Glomerular endothelial cell (primary cell): ENCODE measurements at places on chromosomes 5 and 9. TPM values are rescaled to one million over a fixed set of nuclear protein-coding genes. Genes with fewer than 3 reads are reported as not detected.
A peak's percentile ranks its signal among the peaks of the same experiment; 100 is the strongest.

LCN15 gene
- total RNA-seq, result 0.29 TPM in 1 of 2 replicates, not detected in the other

APBA1 gene
- total RNA-seq, result 10.1 and 15.2 TPM in 2 replicates

OGN gene
- not detected in 2 replicates for total RNA-seq

SMAD5 gene
- 42.6 and 50.6 TPM in 2 replicates for total RNA-seq

GRCh38 chr5:91177639-91178038, 205.5 kb downstream of the ARRDC3 start:
- DNase-seq, result no peak

GRCh38 chr9:105444130-105444529, 3.7 kb upstream of the FSD1L start:
- DNase-seq, result no peak

GRCh38 chr5:637581-638450, 25.7 kb downstream of the CEP72 start:
- no peak for DNase-seq

GRCh38 chr9:89723469-89724100, 118.8 kb downstream of the GADD45G start:
- DNase-seq, result no peak

TRPM3 gene
- total RNA-seq, result not detected in 2 replicates

DNA sequence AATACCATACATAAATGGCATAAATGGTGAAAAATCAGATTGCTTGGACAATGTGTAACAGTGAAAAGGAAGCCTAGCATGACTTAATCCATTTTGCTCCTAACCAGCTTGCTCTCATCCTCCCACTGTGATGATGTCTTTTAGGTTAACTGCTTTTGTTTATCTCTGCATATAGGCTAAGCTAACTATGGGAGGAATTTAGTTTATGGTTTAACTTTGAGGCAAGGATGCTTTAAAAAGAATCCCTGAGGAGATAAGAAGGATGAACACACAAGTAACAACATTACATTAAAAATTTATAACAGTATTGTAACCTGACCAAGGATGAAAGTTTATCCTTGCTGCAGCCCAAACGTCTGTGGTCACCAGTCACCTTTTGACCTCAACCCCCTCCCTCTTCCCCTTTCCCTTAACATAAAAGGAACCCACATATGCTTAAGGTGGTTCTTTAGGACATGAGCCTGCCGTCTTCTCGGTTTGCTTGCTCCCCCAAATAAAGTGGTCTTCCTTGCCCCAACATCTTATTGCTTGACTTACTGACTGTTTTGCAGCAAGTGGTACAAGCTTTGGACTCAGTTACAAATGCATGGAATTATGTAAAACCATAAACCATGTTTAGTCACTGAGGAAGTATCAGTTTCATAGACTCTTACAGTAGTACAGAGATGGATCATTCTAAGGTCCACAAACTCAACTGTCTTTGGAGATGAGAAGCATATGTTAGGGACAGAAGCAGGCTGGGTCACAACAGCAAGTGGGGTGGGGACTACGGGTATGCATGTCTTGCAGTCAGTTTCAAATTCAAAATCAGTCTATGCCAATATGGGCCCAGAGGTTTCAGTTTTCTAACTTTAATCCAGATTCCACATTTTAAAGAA, 31.3 kb downstream of the AGXT2 start:
- DNase-seq, result no peak

GLRA1 gene
- total RNA-seq, result not detected in 2 replicates

GRCh38 chr5:17890501-17890900, 256.2 kb downstream of the TAF11L14 start:
- DNase-seq, result no peak

- no peak for DNase-seq
Observed at GRCh38 chr9:131206495-131206894, 69.8 kb downstream of the FAM78A start.

GRCh38 chr9:112170235-112170634, 4.9 kb downstream of the SUSD1 start:
- no peak for DNase-seq

DNA sequence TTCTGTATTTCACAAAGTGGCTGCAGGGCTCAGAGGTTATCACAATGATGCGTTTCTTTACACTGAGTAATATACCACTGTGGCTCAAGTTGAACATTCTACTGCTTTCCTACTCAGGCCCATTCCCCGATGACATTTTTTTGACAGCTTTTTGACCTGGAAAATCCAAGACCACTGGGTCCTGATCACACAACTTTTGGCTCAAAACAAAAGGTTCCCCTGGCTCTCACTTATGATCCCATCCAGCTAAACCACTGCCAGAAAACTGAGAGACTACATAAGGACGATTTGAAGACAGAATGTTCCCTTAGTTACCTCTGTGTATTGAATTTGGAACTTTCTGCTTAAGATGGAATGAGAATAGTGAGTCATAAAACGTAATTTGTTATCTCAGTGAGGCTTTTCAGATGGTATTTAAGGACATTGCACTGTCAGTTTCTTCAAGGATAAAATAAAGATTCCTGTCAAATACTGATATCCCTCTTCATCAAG, 78.0 kb upstream of the FBXL7 start:
- DNase-seq, result no peak

ITGA2 gene
- 50.5 and 69.4 TPM in 2 replicates for total RNA-seq

DNA sequence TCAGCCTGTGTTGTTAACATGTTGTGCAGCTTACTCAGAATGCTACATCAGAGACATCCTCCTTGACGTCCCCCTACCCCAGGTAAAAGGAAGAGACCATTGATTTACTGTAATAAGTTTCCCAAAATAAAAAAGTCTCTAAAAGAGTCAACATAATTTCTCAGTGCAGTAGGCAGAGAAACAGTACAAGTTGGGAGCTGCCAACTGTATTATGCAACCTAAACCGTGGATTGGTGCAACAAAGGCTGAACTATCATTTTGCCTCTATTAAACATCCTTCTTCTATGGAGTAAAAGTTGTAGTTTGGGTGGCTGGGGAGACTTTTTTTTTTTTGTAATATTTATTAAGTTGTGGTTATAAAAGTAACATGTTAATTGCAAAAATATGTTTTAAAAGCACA, 208.0 kb downstream of the NR3C1 start:
- DNase-seq, result no peak

ENTPD2 gene
- not detected in 2 replicates for total RNA-seq

GRCh38 chr5:176796411-176796810, 13.9 kb upstream of the UNC5A start:
- DNase-seq, result no peak

GRCh38 chr5:170067152-170067551, 38.5 kb upstream of the FOXI1 start:
- no peak for DNase-seq

DNA sequence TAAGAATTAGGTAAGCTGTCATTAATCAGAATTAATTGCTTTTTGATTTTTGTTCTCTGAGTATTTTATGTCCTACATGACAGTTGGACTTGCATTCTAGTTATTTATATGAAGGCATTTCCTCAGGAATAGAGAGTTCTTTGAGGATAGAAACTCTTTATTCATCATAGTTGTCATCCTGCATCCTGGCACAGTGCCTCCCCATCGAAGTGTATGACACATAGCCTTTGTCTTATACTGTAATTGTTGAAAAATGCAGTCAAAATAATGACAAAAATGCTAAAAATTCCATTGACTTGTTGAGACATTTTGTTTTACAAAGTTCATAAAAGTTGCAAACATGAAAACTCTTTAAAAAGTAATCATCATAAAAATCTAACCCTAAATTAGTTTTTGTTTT, 36.5 kb downstream of the CFAP95 start:
- DNase-seq, result no peak

DNA sequence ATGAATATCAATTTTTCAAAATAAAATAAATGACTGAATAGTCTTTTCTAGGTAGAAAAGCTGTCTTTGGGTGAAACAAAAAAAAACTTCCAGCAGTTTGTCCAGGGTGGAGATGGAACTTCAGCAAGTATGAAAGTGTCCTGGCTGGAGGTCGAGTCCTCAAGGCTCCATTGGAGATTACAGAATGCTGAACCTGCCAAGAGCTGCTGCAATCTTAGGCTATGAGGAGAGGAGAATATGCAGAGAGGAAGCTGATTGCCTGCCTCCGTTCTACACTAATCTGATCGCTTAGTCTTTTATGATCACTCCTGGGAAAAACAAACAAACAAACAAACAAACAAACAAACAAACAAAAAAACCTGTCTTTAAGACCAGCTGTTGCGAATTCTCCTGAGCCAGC, 50.6 kb downstream of the NREP start:
- DNase-seq, result no peak

MCIDAS gene
- total RNA-seq, result not detected in 2 replicates

PCDHB14 gene
- 1.6 and 6.7 TPM in 2 replicates for total RNA-seq

DNA sequence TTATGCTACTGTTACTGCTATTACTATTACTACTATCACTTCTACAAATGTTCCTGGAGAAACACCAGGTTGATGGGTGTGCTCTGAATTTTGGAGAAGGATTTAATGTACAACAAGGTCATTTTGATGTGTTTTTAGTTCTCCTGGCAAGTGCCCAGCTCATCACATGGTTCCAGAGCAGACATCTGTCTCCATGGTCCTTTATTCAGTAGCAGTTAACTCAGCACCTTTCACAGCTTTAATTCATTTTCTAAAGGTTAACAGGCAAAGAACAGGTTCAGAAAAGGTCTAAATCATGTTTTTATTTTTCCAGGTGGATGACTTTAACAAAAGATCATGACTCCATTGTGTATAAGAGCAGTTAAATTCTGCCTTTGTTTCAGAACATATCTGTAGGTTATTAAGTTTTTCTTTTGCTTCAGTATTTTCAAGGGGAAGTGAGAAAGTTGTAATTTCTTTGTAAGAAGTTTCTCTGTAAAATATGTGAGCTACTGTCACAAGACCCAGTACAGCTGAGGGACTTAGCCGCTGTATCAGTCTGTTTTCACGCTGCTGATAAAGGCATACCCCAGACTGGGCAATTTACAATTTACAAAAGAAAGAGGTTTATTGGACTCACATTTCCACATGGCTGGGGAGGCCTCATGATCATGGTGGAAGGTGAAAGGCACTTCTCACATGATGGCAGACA, 41.9 kb downstream of the MTRR start:
- no peak for DNase-seq

SLC4A9 gene
- total RNA-seq, result 0.06 TPM in 1 of 2 replicates, not detected in the other

- DNase-seq, result peak; percentile 70
Observed at GRCh38 chr5:138900281-138900965, 25.3 kb upstream of the LRRTM2 start.

DNA sequence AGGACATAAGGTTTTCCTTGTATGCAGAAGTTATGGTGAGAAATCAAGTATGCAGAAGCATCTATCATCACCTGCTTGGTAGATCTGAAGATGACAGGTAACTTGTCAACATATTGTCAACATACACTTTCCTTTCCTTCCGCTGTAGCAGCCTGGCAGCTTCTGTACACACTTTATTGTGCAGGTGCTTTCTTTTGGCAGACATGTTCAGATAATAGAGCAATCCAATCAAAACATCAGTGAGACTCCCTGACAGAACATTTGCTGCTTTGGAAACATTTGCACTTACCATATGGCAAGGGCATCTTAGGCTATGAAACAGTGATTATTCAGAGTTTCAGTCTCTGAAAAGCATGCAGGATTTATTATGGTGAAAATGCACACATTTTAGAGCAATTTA, 161.1 kb upstream of the CDH12 start:
- DNase-seq, result no peak

IL3 gene
- not detected in 2 replicates for total RNA-seq

NR2F1 gene
- 18.1 and 55.4 TPM in 2 replicates for total RNA-seq

GRCh38 chr9:82593501-82593900, 469.4 kb downstream of the RASEF start:
- DNase-seq, result no peak

DNA sequence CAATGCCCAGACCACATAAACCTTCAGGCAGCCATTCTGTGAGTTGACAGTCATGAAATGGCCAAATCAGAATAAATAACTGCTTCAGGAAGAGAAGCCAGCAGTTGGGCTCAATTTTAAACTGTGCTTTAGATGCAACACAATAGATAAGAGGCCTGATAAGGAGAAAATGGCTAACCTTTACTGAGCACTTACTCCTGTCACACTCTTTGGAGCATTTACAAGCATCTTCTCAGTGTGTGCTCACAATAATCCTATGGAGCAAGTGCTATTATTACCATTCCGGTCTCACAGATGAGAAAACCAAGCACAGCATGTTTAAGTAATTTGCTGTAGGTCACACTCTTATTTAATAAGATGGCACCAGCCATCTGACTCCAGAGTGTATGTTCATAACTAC, 11.5 kb upstream of the SH3RF2 start:
- no peak for DNase-seq

DNA sequence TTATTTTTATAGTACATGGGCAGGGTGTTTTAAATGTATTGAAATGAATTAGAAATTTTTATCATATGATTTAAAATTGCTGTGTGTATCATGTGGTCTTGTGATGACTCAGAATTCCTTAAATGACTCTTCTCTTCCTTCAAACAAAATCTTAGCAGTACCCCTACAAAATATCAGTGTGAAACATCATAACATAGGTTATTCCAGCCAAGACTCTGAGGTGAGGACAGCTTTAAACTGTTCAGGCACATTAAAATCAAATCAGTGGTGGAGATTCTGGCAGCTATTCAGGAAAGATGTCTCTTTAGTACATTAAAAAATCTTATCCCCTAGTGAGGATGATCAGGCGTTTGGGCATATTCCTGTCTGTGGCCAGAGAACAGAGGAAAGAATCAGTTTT, 174.0 kb downstream of the MAN2A1 start:
- DNase-seq, result no peak
